ENCODE measurements at places on chromosomes 11 and 22. TPM values are rescaled to one million over a fixed set of nuclear protein-coding genes. Genes with fewer than 3 reads are reported as not detected.

GRCh38 chr11:11211888-11212287 is 141.2 kb downstream of the CSNK2A3 start:
- no peak overlapping the region for H3K27ac ChIP-seq
- H3K36me3 ChIP-seq: no peaks in the 10 kb centered on the region
- H3K4me3 ChIP-seq: no peak overlapping the region
- no peaks in the 10 kb centered on the region for H3K27me3 ChIP-seq

Gene BTBD18
- total RNA-seq: not detected

DNA sequence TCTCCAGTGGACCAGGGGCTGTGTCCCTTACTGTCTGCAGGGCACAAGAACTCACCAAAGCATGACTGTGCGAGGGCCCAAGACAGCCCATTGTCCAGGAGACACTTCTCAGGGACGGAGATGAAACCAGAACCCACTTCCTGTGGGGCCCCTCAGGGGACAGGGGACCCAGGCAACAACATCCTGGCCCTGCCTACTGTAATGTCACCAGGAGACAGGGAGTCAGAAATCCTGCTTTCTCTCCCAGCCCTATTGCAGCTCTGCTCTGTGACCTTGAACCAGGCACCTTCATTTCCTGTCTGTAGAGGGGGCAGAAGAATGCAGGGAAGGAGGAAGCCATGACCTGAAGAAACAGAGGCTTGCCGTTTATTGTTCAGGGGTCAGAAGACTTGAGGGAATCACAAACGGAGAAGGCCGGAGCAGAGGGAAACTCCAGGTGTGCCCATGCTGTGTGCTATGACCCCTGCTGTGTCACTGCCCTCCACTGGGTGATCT is 98.0 kb downstream of the NAT10 start:
- no peak for DNase-seq
- H3K4me3 ChIP-seq: no peak overlapping the region
- no peaks in the 10 kb centered on the region for H3K36me3 ChIP-seq
- no peak overlapping the region for H3K27ac ChIP-seq
- H3K4me1 ChIP-seq: peaks cover 13% of the 10 kb centered on the region
- H3K27me3 ChIP-seq: no peaks in the 10 kb centered on the region

Gene NAALADL1
- total RNA-seq: 10.2 TPM

DNA sequence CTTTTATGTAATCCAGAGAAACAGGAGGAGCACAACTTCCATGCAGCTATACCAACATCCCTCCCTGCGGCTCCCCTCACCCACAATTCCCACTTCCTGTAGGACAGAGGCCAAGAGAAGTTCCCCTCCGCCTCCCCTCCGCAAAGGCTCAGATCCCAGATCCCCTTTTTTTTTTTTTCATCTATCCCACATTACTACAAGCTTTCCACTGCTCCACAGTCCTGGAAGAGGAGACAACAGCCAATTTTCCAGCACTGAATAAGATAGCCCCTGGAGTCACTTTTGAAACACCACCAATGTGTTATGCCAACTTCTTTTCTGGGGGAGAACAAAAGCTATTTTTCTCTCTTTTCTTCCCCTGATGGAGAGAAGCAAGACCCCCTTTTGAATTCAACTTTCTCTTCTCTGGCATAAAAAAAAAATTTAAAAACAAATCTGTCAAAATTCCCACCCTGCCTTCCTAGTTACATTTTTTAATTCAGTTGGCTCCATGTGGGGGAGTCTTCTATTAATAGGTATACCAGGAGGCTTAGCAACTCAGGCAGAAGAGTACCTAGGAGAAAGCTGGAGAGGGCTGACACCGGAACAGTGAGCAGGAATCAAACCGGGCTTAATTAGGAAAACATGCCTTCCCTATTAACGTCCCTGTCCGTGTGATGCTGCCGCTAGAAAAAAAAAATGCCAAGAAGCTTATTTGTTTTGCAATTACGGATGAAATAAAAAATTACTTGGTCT is 543.4 kb downstream of the BUD13 start:
- H3K27me3 ChIP-seq: no peaks in the 10 kb centered on the region
- no peak overlapping the region for H3K27ac ChIP-seq
- no peak for DNase-seq
- H3K36me3 ChIP-seq: no peaks in the 10 kb centered on the region
- no peaks in the 10 kb centered on the region for H3K4me1 ChIP-seq

DNA sequence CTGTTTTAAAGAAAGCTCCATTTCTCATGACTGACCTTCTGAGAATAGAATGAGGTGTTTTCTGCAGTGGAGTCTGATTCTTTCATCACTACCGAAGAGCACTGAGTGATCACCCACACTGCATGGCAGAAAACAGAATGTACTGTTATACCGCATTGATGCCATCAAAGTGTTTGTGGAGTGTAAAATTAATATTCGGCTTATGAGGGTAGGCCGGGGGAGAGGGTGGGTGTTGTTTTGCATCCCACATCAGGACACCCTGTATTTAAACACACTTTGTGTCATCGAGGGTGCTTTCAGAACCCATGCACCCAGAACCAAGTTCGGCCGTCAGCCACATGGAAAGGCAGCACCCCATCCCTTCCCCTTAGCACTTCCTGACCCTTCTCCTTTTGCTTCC is 41.3 kb upstream of the ETS1 start:
- peak overlapping the region; percentile 78 for H3K27ac ChIP-seq
- no peaks in the 10 kb centered on the region for H3K36me3 ChIP-seq
- H3K4me3 ChIP-seq: no peak overlapping the region

GRCh38 chr22:30425327-30425615 is 297 bp upstream of the MTFP1 start:
- peaks cover 16% of the 10 kb centered on the region for H3K4me1 ChIP-seq
- H3K36me3 ChIP-seq: peaks cover 15% of the 10 kb centered on the region
- no peak for DNase-seq
- no peaks in the 10 kb centered on the region for H3K27me3 ChIP-seq
- H3K4me3 ChIP-seq: peak overlapping the region; percentile 82

Gene GLB1L2
- total RNA-seq: 2.3 TPM

Gene FGF3
- total RNA-seq: not detected

- no peaks in the 10 kb centered on the region for H3K36me3 ChIP-seq
- no peak for DNase-seq
- no peak overlapping the region for H3K4me3 ChIP-seq
- no peaks in the 10 kb centered on the region for H3K4me1 ChIP-seq
These were observed 61.2 kb downstream of the CLPB start for GRCh38 chr11:72373163-72373562.

All from T-cell (primary cell).